Keratinocyte (primary cell): ENCODE measurements at places on chromosomes 16 and 17.
A peak's percentile ranks its signal among the peaks of the same experiment; 100 is the strongest.

DNA sequence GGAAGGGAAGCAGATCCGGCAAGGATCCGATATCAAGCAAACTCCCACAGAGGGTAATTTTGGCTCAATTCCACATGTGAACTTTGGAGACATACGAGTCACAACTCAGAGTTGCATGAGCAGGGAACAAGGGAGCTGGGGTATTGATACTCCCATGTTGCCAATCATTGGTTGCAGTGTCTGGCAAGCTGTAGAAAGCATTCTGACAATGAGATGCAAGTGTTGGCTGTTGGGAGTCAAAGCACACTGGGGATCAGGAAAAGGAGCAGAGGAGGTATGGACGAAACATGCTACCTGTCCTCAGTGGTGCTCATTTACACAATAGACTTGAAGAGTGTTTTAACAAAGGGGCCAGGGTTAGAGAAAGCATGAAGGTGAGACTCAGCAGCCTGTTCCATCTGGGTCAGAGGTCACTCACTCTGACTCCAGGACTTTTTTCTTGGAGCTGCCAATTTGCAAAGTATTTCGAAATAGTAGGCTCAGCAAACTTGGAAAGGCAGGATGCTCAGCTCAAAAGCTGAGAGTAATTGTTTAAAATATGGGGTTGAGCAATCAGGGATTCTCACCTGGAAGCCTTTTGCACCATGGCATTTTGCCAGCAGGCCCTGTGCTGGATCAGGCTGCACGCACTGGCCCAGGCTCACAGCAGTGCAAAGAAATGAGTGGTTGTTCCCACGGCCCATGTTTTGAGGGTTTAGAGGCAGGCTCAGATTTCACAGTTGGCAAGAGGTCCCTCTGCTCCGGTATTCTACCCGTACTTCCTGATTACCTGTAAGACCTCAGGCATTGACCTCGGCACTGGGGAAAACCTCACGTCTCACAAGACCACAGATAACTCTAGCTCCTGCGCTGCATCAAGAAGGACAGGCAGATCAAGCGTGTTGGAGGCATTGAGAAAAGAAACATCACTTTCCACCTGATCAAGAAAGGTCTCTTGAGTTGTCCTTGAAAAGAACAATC is 17.6 kb upstream of the NKD1 start:
- DNase-seq = no peak

DNA sequence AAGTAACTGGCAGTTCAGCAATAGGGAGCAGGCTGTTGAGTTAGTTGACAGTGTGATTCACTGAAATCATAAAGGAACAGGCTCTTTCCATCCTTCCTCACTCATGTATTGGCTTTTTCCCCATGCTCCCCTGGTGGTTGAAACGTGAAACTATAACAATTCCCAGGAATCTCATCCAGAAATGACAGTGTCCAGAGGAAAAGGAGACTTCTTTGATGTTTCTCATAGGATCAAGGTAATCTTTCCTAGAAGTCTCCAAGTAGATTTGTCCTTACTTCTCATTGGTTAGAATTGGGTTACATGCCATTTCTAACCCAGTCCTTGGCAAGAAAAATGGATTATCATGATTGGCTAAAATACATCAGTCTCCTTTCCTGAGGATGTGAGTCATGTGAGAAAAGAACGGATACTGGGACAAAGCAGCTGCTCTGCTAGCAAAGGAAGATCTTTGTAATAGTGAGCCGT is 14.4 kb downstream of the TTC19 start:
- DNase-seq = peak; percentile 55

DNA sequence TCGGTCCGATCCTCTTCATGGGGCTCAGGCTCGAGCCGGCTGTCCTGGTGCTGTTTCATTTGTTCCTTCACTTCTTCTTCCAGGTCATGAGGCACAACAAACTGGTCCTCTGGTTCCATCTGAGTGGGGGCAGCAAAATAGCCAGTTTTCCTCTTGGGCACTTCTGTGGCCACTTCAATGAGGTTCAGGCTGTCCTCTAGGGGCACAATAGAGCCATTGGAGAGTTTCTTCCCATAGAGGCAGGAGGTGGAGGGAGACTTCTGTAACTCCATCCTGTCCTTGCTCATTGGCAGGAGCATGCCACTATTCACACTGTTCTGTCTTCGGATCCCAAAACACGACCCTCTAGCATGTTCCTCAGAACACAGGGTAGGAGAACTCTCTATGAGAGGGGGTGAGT is 22.9 kb downstream of the MARVELD3 start:
- DNase-seq = no peak

GRCh38 chr16:58853854-58854791 is 120.0 kb upstream of the GOT2 start:
- DNase-seq = no peak

GRCh38 chr17:59814685-59815084 is 78.1 kb downstream of the TUBD1 start:
- no peak for DNase-seq

DNA sequence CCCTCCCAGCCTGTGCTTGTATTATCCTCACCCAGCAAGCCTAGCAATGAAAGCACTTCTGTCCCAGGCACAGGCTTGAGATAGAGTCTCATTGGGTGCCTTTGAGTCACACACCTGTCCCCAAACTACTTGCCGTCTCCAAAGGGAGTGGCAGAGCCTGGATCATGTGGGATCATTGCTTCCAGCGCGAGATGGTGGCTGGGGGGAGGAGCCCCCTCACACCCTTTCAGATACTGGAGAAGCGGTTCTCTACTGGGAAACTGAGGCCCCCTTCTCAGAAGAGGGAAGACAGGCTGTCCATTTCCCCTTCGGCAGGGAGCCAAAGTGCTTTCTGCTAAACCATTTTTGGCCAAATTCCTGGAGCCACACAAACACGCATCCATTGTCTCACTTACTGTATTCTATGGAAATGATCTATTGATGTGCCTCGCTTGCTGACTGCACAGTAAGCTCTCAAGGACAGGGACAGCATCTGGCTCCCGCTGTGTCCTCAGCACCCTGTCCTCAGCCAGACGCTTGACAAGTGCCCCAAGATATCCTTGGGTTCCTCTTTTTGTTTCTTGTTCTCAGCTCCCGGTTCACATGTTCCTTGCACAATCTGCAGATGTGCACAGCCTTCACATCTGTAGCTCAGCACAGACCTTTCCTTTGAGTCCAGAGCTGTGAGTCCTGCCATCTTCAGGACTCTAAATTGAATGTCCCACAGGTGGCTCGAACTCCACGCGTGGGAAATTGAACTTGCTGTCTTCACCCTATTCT is 26.0 kb upstream of the DLX3 start:
- DNase-seq = no peak

DNA sequence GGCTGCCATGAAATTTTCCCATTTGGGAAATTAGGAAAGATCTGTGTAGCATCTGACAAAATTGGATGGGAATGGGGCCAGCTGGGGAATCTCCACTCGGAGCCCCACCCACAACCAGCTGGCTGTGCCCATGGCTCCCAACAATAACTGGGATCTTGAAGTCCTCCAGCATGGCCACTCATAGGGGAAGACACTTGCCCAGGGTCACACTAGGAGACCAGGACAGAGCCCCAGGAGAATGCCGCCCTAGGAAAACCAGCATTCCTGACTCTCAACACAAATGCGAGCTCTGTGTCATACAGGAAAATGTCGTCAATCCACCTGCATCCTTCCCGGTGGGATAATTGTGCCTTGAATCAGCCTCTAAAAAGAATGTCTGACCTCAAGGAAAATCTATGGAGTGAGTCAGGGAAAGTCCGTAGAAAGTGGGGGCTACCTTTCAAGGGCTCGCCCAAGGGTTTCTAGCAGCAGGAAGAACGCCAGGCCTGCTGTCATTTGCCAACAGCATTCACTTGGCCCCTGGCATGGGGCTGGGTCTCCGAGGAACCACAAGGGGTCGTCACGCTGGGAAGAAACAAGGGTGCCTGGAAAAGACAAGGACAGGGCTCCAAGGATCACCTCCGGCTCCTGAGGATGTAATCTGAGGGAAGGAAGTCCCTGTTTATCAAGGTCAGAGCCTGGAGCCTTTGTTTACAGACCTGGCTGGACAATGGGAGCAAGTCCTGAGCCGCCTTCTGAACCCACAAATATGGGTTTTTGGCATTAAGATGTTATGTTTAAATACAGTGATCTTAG is 15.9 kb downstream of the CDH5 start:
- DNase-seq = no peak

DNA sequence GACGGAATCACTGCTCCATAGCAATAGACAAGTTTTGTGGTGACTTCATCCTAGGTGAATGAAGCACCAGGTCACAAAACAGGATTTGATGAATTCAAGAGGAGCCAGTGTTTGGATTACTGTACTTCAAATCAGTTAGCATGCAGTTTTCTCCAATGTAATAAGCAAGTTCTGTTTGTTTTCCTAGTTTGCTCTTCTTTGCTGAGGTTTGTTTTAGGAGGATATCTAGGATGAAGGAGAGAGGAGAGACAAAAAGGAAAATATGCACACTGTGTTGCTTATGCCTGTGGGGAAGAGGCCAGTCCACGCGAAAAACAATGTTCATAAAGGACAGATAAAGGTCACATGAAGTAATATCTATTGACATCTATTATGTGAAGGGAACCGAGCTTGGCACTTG is 9.0 kb downstream of the KRT37 start:
- DNase-seq = no peak

GRCh38 chr16:24516900-24517669 is 22.3 kb upstream of the RBBP6 start:
- DNase-seq = no peak
